ENCODE measurements at places on chromosomes 12 and 14.

- DNase-seq = peak; percentile 71
Observed at GRCh38 chr14:50062438-50063085, 53.8 kb downstream of the VCPKMT start.

DNA sequence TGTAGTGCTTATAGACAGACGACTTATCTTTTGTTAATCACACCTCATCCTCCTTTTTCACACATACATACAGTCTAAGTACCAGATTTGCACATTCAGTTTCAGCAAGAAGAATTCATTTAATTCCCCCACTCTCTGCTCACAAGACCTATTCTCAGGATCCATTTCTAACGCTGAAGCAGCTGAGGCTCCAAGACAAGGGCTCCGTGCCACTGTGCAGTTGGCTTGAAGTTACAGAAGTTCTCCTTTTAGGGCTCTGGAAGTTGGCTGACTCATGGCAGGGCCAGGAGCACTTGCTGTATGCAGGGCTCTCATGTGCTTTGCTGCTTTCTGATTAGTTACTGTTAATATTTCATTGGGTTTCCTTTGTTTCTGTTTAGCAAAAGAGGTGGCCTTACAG lies 1566.9 kb upstream of the TMEM132C start:
- DNase-seq = no peak

- no peak for DNase-seq
Observed at GRCh38 chr12:29673346-29673745, 110.4 kb downstream of the TMTC1 start.

GRCh38 chr14:98244966-98245569 lies 1026.9 kb downstream of the BCL11B start:
- DNase-seq = no peak

- DNase-seq = no peak
Observed at GRCh38 chr12:21819678-21820077, 45.2 kb upstream of the KCNJ8 start.

GRCh38 chr14:61695695-61696527 lies 598 bp downstream of the HIF1A start:
- DNase-seq = peak; percentile 60

DNA sequence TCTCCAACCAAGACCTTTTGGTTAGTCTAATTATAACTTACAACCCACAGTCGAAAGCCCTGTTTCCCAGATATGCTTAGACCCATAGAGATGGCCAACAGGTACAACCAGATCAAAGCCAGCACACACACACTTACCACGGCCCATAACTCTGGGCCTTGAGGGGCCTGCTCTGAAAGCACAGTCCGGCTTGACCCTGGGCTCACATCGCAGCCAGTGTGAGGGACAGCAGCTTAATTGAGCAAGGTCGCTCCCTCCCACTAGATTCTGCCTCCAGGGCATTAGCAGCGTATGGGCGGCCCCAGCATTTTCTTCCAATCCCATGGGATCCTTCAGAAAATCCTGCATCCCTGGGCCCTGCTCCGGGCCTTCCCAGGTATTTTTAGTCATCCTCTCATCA lies 157.4 kb upstream of the FKBP4 start:
- no peak for DNase-seq

DNA sequence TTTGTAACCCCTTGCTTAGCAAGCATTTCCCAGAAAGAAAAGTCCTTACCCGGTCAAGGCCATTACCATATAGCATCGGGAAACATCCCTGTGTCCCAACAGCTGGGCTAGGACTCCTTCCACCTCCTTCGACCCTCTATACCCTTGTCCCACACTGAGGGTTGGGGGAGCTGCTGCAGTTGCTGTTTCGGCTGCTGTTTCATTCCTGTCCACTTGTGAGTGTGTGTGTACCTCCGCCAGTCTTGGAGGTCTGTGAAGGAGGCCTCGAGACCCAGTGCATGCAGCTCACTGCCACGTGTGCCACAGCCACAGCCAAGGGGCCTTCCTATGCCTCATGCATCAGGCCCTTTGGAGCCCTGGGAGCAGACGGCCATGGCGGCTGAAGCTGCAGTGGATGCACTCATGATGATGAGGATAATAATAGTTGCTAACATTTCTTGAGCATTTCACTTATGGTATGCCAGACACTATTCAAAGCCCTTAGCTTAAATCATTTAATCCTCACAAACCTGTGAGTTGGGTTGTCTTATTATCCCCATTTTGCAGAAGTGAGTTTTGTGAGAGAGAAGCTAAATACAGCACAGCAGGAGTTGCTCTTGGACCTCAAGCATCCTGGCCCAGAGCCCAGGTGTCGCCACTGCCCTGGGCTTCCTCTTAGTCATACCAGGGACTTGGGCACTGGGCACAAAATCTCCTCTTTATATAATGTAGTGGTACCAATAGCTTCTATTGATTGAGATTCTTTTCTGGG lies 156.5 kb downstream of the PRKCH start:
- peak; percentile 42 for DNase-seq
